ENCODE measurements at places on chromosomes 4 and X. TPM values are rescaled to one million over a fixed set of nuclear protein-coding genes. Genes with fewer than 3 reads are reported as not detected.

Gene RNF150
- total RNA-seq = 11.7 TPM

DNA sequence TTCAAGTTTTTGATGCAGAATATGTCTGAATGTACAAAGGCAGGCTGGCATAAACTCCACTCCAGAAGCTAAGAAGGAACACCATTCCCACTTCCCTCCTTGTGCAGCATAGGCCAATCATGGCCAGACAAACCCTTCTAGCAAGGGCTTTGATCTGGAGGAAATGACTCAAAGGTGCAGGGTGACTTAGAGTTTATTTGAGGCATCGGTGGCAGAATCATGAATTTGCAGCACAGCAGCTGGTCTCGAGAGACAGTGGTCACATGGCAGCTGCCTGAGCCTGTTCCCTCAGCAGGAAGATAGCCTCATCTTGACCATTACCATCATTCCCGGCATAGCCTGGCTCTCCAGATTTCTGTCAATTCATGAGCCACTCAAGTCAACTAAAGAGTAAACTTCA, 154.5 kb downstream of the ATP10D start:
- DNase-seq = no peak

DNA sequence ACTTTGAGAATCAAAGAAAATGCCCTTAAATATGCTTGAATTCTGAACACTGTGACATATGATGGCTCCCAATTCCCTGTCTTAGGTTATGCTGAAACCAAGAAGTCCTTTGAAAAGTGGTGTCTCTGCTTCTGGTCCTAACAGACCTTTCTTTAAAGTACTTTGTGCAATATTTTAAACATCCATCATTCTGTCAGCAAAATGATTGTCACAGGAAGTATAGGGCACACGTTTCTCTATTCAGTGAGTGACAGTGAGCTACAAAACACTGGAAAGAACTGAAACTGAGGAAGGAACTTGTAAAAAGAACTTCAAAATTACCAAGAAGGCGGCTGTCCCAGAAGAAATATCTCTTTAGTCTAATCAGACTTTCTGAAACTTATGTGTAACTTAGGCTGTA, 12.2 kb upstream of the NUP54 start:
- DNase-seq = no peak

Gene ODAPH
- total RNA-seq = not detected

DNA sequence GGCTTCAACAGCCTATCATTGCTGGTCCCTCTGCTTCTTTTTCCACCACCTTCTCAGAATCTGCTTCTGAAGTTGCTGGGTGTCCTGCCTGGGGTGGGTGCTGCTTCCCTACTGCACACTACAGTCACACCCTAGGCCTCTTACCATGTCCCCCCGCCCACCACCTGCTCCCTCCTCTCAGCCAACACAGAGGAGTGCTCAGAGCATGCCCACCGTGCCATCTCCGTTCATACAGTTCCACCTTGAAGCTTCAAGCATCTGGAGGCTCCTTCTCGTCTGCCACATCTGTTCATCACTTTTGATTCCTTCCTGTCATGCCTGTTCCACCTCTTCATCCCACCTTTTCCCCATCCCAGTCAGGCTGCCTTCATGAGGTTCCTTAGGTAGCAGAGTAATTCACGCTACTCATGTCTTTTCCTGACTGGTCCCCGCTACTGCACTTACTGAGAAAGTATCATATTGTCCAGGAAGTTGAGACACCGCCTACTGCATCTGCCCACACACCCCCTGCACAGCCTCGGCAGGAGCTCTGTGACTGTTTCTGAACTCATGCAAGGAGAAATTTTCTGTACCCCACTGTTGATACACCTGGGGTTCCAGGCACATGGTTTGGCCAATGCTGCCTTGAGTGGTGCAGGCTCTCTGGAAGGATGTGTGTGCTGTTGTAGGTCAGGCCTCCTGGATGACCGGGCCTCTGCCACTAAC, 39.5 kb downstream of the HADH start:
- DNase-seq = no peak
